ENCODE measurements at places on chromosomes 11 and 22.

GRCh38 chr22:38569181-38569971, 607 bp downstream of the DMC1 start:
- DNase-seq, result no peak

- DNase-seq, result no peak
These were observed 22.4 kb downstream of the KIRREL3 start for GRCh38 chr11:126978165-126978564.

DNA sequence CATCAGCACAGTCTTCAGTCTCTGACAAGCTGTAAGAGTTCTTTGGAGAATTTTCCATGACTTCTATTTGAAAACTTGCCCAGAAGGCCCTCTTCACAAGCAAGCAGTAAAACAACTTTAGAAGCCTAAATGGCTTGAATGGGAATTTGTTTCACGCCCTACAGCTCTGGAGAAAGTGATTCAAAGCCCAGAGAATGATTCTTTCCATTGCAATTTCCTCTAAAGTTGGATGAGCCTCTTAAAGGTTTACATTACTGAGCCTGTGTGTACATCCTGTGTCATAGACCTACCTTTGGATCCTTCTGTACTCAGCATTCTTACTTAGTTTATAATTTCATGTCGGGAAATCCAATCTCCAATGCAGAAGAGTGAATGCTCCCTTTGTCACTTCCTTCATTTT, 6.8 kb upstream of the OR8B3 start:
- DNase-seq, result no peak

- DNase-seq, result no peak
These were observed 13.5 kb downstream of the SMC1B start for GRCh38 chr22:45399712-45400445.
